ENCODE measurements at places on chromosomes 1 and 21. TPM values are rescaled to one million over a fixed set of nuclear protein-coding genes. Genes with fewer than 3 reads are reported as not detected.

DNA sequence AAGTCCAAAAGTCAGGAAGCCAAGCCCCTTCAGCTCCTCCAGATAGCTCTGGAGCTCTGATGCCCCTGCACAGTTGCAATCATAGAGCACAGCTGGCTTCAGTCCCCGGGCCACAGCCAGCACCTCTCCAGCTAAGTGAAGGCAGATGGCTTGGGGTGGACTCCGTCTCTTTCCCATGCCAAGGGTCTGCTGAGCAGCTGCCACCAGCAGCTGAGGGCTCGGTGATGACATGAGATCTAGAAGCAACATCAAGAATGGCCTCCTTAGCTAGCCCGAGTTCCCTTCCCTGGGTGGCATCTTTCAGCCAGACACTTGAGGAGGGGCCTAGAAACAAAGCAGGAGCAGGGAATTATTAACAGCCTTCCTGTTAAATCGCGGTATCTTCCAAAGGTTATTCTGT is 973 bp downstream of the C1orf74 start:
- peaks cover 15% of the 10 kb centered on the region for H3K4me1 ChIP-seq
- H3K27ac ChIP-seq, result no peak overlapping the region
- H3K27me3 ChIP-seq, result peaks cover 10% of the 10 kb centered on the region
- H3K4me3 ChIP-seq, result peak overlapping the region; percentile 91
- H3K36me3 ChIP-seq, result peaks cover 9% of the 10 kb centered on the region
- DNase-seq, result no peak

TTLL7 gene
- 2.7 TPM for total RNA-seq

DNA sequence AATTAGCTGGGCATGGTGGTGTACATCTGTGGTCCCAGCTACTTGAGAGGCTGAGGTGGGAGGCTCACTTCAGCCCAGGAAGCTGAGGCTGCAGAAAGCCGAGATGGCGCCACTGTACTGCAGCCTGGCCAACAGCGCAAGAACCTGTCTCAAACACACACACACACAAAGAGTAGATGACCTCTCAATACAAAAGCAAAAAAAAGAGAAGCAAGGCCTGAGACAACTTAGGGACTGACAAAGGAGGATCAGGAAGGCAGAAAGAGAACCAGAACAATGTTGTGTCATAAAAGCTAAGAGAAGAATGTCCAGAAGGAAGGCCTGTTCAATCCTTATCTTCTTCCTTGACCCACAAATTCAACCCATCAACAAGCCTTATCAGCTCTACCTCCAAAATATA is 18.5 kb downstream of the WASF2 start:
- H3K36me3 ChIP-seq, result peaks cover 13% of the 10 kb centered on the region
- H3K4me1 ChIP-seq, result peaks cover 33% of the 10 kb centered on the region
- H3K4me3 ChIP-seq, result no peak overlapping the region
- peak overlapping the region; percentile 13 for H3K27ac ChIP-seq
- no peak for DNase-seq

DNA sequence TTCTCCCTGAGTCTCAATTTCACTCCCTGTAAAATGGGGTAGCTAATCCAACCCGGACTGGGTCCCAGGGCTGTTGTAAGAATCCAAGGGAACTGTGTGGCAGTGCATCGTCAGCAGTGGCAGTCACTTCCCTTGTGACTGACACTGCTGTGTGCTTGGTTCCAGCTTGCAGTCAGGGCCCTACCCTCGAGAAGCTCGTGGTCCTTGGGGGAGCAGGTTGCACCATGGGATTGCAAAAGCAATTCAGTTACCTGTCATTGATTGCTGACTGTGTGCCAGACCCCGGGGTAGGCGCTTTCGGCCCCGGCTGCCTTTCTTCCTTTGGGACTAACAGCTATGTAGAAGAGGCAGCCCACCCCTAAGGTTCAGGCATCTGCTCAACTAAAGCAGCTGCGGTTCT is 2.9 kb downstream of the PTPRF start:
- peaks cover 19% of the 10 kb centered on the region for H3K36me3 ChIP-seq
- H3K4me1 ChIP-seq, result peaks cover 47% of the 10 kb centered on the region
- H3K4me3 ChIP-seq, result peak overlapping the region; percentile 79
- H3K27me3 ChIP-seq, result peaks cover 20% of the 10 kb centered on the region

GRCh38 chr1:116392717-116393404 is 19.8 kb downstream of the ATP1A1 start:
- H3K4me3 ChIP-seq, result no peak overlapping the region
- H3K4me1 ChIP-seq, result no peaks in the 10 kb centered on the region
- H3K27ac ChIP-seq, result no peak overlapping the region
- no peaks in the 10 kb centered on the region for H3K27me3 ChIP-seq
- H3K36me3 ChIP-seq, result peaks cover 60% of the 10 kb centered on the region

GRCh38 chr1:181011301-181012202 is 11.1 kb downstream of the STX6 start:
- no peak overlapping the region for H3K27ac ChIP-seq
- no peaks in the 10 kb centered on the region for H3K36me3 ChIP-seq
- no peaks in the 10 kb centered on the region for H3K27me3 ChIP-seq
- no peak overlapping the region for H3K4me3 ChIP-seq
- DNase-seq, result no peak

DNA sequence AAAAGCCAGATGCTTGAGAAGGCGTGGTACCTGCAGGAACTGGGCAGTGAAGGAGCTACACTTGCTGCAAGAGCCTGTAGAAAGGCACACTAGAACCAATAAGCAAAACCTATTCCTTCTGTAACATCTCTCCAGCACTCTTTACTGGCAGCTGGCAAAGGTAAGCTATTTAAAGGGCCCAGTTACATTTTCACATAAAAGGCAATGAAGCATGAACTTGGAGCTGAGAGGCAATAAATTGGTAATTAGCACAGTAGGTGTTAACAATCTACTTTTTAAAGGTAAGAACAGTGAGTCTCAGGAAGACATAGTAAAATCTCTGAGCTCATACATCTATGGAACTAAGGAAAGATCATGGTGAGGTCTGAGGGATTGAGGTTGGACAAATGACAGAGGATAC is 167.1 kb upstream of the OLFM3 start:
- H3K27ac ChIP-seq, result no peak overlapping the region
- no peak overlapping the region for H3K4me3 ChIP-seq
- H3K27me3 ChIP-seq, result no peaks in the 10 kb centered on the region
- H3K4me1 ChIP-seq, result peaks cover 2% of the 10 kb centered on the region

ATP1A2 gene
- total RNA-seq, result 0.49 TPM

ALX3 gene
- total RNA-seq, result not detected

- DNase-seq, result no peak
- peaks cover 5% of the 10 kb centered on the region for H3K4me1 ChIP-seq
- no peak overlapping the region for H3K27ac ChIP-seq
- no peaks in the 10 kb centered on the region for H3K27me3 ChIP-seq
- H3K4me3 ChIP-seq, result no peak overlapping the region
These were observed 620.1 kb upstream of the ADAMTS5 start for GRCh38 chr21:27586986-27587385.

DNA sequence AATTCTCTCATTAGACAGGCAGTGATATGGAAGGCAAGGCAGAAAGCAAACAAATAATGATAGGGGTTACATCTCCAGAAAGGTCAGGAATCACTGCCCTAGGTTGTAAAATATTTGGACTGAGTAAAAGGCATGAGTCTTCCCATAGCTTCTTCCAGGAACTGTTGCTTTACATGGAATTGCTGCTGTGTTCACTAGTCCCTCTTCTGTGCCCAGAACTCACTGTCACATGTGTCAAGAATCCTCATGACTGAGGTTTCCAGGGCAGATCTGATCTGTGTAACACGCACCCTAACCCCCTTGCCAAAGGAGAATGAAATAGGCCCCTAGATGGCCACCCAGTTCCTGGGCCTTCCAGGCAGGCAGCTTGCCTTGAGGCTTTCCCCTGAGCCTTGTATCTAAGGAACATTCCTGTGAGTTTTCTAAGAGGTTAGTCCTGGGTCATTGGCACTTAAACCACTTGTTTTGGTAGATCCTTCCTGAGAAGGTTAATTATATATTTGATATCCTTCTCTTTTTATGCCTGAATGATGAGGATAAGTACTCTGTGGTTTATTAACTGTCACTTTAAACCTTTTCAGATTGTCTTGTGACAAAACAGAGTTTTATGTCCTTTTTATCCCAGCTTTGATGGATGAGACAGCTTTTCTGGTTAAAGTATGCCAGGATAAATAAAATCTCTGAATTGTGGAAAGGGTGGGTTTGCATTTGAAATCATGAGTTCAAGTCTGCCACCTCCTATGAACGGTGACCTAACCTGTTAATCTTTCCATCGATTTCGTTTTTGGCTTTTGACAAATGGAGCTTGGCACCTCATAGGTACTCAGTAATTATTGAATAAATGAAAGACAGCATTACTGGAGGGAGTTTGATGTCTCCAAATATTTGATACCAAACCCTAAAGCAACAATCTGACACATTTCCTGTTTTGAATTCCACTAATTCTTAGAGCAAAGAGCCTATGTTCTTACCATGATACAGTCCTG is 163.3 kb downstream of the DHRS3 start:
- H3K4me3 ChIP-seq, result no peak overlapping the region
- H3K27ac ChIP-seq, result no peak overlapping the region
- peaks cover 5% of the 10 kb centered on the region for H3K36me3 ChIP-seq
- peaks cover 2% of the 10 kb centered on the region for H3K27me3 ChIP-seq
- H3K4me1 ChIP-seq, result peaks cover 48% of the 10 kb centered on the region
- DNase-seq, result no peak

EXTL1 gene
- 1.8 TPM for total RNA-seq

- H3K4me3 ChIP-seq, result no peak overlapping the region
- DNase-seq, result no peak
- peaks cover 4% of the 10 kb centered on the region for H3K27me3 ChIP-seq
- H3K4me1 ChIP-seq, result peaks cover 4% of the 10 kb centered on the region
These were observed 10.0 kb downstream of the PDPN start for GRCh38 chr1:13593511-13594131.

LCE6A gene
- total RNA-seq, result not detected

COL8A2 gene
- total RNA-seq, result 0.13 TPM

DNA sequence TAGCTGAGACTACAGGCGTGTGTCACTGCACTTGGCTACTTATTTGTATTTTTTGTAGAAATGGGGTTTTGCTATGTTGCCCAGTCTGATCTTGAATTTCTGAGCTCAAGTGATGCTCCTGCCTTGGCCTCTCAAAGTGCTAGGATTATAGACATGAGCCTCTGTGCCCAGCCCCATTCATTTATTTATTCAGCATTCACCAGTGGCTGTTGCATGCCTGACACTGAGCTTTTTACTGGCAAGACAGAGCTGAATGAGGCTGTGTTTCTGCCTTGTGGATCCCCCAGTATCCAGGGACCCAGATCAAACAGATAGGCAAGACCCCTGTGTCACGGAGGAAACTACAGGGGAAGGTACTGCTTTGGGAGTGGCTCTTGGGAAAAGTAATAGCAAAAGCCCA is 109.4 kb downstream of the DISC1 start:
- H3K4me1 ChIP-seq, result no peaks in the 10 kb centered on the region
- H3K27me3 ChIP-seq, result no peaks in the 10 kb centered on the region
- H3K4me3 ChIP-seq, result no peak overlapping the region
- H3K27ac ChIP-seq, result no peak overlapping the region
- DNase-seq, result no peak
- peaks cover 30% of the 10 kb centered on the region for H3K36me3 ChIP-seq

- H3K4me3 ChIP-seq, result no peak overlapping the region
- H3K27me3 ChIP-seq, result peaks cover 1% of the 10 kb centered on the region
- no peaks in the 10 kb centered on the region for H3K4me1 ChIP-seq
- no peak for DNase-seq
These were observed 57.5 kb downstream of the KIAA0319L start for GRCh38 chr1:35499652-35500176.

GRCh38 chr1:19453741-19454201 is 31.6 kb downstream of the CAPZB start:
- DNase-seq, result no peak
- peaks cover 57% of the 10 kb centered on the region for H3K4me1 ChIP-seq
- peaks cover 4% of the 10 kb centered on the region for H3K36me3 ChIP-seq

GUCA2B gene
- not detected for total RNA-seq

DNA sequence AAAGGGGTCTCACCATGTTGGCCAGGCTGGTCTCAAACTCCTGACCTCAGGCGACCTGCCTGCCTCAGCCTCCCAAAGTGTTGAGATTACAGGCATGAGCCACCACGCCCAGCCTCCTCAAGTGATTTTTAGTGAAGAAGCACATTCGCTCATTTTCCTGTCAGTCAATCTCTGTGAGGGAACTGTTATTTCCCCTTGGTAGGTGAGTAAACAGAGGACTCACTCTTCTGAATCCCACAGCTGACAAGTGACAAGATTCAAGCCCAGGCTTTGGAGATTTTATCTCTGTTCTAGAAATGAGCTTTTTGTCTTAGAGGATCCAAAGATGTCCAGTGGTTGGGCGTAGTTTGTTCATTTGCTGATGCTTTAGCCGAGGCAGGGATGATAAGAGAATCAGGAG is 43.9 kb upstream of the TACSTD2 start:
- DNase-seq, result no peak
- no peaks in the 10 kb centered on the region for H3K36me3 ChIP-seq
- peaks cover 33% of the 10 kb centered on the region for H3K4me1 ChIP-seq
- no peak overlapping the region for H3K27ac ChIP-seq

- H3K4me1 ChIP-seq, result no peaks in the 10 kb centered on the region
- no peak overlapping the region for H3K27ac ChIP-seq
- peaks cover 9% of the 10 kb centered on the region for H3K27me3 ChIP-seq
- H3K36me3 ChIP-seq, result peaks cover 12% of the 10 kb centered on the region
These were observed 31.3 kb downstream of the PKNOX1 start for GRCh38 chr21:43005635-43006034.

DNA sequence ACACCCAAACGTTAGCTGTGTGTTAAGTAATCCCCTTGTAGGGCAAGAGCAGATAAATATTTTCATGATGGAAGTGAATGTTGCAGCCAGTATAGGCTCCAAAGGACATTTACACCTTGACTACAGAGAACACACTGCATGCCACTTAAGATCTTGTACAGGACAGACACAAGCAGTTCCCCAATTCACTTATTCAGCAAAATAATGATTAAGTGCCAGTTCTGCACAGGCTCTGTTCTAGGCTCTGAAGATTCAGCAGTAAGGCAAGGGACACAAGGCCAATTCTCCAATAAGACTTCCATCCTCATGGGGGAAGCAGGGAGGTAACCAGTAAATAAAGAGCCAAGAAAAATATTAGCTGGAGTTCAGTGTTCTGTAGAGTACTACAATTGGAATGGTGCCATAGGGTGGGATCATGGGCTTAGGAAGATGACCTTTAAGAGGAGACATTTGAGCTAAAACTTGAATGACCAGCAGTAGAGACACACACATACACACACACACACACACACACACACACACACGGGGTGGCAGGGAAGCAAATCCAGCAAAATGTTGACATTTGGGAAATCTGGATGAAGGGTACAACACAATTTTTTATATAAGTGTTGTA is 199.9 kb upstream of the JUN start:
- no peak overlapping the region for H3K27ac ChIP-seq
- H3K4me1 ChIP-seq, result peaks cover 29% of the 10 kb centered on the region
- DNase-seq, result no peak
- H3K27me3 ChIP-seq, result no peaks in the 10 kb centered on the region
- H3K36me3 ChIP-seq, result no peaks in the 10 kb centered on the region
- no peak overlapping the region for H3K4me3 ChIP-seq

GRCh38 chr1:231724876-231725647 is 98.5 kb downstream of the DISC1 start:
- DNase-seq, result peak; percentile 49
- peaks cover 1% of the 10 kb centered on the region for H3K27me3 ChIP-seq
- peaks cover 36% of the 10 kb centered on the region for H3K36me3 ChIP-seq
- H3K4me1 ChIP-seq, result peaks cover 35% of the 10 kb centered on the region

- H3K27me3 ChIP-seq, result peaks cover 8% of the 10 kb centered on the region
- H3K4me3 ChIP-seq, result no peak overlapping the region
- no peak for DNase-seq
- H3K27ac ChIP-seq, result no peak overlapping the region
These were observed 200.0 kb downstream of the TOMM20 start for GRCh38 chr1:234928642-234929041.

All from endothelial cell (in vitro differentiated cells).